ENCODE measurements at places on chromosomes 16 and 17.

DNA sequence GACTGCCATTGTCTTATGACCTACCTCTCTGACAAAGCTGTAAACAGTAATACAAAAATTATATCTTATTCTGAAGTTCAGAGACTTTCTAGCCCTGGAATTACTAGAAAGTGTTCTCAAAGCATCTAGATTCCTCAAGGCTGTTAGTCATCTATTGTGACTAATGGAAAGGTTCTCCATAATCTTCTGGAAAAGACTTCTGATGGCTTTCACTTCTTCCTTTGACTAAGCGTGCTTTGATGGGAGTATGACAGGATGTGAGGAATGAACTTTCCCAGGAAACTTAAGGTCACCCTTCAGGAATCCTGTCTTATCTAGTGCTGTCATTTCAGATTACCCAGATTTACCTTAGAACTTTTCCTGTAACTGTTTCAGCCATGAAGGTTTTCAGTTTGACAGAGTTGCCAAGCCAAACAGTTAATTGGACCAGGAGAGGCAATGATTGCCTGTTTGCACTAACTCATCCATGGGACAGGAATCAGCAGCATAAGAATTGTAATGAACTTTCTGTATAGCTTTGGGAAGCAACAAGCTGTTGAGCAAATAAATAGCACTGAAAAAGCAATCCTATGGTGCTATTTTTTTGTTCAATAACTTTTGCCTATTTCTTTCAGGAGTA is 43.5 kb downstream of the AP2B1 start:
- no peak for DNase-seq

DNA sequence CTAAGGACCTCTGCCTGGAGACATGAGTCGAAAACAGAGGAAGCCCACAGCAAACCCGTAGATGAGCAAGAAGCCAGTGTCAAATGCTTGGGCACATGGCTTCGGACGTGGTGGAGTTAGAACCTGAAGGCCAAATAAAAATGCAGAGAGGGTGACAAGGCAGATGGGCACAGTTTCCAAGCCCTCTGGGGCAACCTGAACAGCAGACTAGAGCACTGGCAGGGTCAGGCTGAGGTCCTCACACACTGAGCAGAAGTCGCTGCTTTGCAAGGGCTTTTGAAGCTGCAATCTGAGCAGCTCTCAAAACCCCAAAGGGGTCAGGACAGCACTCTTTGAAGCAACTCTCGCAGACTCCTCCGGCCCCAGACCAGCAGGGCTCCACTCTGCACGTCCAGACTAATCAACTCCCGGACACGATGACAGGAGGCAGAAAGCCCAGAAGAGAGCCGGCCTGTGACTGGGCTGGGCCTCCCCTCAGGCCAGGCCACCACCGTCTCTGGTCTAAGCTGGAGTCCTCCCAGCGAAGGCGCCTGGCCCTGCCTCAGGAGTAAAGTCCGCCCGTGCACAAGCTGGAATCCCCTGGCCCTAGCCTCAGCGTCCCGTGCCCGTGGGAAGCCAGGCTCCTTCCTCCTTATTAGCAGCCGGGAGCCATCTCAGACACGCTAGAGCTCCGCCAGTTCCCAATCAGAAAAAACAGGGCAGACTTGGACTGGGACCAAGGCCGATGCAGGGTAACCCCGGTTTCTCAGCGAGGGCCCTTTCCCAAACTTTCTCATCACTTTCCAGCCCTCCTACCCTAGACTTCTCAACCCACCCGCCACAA is 924 bp downstream of the SMARCD2 start:
- DNase-seq = peak; percentile 94

DNA sequence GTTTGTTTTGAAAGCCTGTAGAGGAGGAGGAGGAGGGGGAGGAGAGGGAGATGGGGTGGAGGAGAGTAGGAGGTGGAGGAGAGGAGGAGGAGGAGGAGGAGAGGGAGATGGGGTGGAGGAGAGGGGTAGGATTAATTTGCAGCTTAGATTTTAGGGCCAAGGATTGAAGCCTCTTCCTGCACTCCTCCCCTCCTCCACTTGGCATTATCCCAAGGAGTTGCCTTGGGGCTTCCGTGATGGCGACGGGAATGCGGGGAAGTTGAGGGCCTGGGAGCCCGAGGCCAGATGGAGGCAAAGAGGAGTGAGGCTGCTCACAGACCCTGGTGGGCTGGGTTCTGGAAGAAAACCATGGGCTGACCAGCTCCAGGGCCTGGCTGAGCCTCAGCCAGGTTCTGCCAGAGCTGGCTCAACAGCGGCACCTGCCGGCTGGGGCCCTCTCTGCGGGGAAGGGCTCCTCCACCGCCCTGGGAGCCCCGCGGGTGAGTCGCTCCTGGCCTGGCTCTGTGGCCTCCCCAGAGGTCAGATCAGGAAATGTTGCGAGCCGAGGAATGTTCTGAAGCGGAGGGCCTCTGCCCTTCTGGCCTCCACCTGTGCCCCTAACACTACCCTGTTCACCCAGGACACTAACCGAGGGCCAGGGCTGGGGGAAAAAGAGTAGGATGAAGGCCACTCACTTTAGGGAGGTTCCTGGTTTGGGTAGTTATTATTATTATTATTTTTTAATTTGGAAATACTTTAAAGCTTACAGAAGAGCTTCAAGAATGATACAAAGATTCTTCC is 23.9 kb upstream of the FMNL1 start:
- DNase-seq = peak; percentile 89

- no peak for DNase-seq
These were observed 390.1 kb downstream of the ZFHX3 start for GRCh38 chr16:72657791-72658190.

DNA sequence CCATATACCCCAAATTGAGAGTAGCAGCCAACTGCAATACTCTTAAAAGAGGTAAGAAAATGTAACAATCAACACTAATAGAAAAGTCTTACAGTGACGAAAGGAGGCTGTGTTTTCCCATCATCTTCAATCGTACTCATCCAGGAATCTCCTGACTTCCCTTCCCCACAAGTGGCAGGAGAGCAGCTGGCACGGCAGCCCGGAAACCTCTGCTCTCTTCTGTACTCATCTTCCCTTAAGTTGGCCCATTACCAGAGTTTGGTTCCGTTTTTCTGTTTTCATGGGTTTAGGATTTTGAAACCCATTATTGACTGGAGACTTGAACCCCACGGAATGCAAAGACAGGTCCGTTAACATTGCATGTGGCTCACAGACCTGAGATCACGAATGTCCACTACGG is 11.7 kb upstream of the CD300H start:
- DNase-seq = no peak

GRCh38 chr17:77733576-77734296 is 224.8 kb upstream of the TNRC6C start:
- DNase-seq = no peak

DNA sequence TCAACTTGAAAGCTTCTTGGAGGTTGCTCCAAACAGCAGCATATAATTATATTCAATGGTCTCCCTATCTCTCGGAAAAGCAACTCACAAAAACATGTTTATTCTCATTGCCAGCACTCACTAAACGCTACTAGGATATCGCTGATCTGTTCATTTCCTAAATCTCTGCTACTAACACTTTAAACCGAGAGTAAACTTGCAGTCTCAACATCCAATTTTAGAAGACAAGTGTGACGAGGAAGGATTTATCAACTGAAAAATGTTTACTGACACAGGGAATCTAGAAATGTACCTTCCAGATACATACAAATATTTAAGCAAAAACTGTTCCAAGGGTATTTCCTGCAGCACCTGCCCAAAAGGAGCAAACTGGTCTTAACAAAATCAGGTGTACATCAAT is 56.5 kb downstream of the YWHAE start:
- DNase-seq = no peak

DNA sequence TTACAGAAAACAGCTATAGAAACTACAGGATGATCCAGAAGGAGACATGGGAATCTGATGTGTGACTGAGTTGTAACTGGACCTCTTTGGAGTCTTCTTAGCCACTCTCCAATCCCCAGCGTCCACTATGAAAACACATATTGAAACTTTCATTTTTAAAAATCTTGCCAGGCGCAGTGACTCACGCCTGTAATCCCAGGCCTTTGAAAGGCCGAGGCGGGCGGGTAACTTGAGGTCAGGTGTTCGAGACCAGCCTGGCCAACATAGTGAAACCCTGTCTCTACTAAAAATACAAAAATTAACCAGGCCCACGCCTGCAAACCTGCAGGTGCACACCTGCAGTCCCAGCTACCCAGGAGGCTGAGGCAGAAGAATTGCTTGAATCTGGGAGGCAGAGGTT is 53.3 kb downstream of the HIC1 start:
- DNase-seq = no peak

- no peak for DNase-seq
These were observed 8.6 kb upstream of the CDH1 start for GRCh38 chr16:68728523-68728922.

- DNase-seq = peak; percentile 50
These were observed 1.3 kb upstream of the RAB40C start for GRCh38 chr16:588639-588888.

GRCh38 chr17:4808378-4808767 is 1.4 kb downstream of the PLD2 start:
- DNase-seq = no peak

GRCh38 chr17:57396511-57396921 is 140.2 kb downstream of the MSI2 start:
- no peak for DNase-seq

DNA sequence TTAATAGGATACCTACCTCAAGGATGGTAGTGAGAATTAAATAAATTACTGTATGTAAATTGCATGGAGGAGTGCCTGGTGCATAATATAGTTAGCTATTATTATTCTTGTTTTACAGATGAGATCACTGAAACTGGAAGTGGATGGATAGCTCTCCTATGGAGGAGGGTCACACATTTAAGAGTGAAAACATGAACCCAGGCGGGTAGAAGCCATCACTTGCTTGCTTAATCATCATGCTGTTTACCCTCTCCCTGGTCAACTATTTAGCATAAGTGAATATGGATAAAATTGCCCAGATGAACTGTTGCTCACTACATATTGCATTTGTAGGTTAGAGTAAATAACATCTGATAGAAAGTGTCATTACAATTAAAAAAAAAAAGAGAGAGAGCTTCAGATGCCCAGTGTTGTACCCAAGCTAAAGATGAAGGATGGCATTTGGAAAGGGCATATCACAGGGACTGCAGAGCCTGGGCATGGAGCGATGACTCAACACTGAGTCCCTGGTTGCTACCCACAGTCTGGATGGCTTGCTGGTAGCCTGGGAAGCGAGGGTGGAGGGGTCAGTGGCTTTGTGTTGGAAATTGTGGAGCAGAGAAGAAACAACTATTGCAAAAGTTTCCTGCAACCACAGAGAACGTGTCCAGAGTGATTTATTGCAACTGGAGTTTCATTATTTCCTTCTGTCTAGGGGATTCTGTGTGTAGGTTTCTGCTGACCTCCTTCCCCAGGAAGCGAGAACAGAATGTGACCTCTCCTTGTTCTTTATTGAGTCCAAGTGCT is 414.4 kb downstream of the SHISA9 start:
- DNase-seq = no peak

- DNase-seq = peak; percentile 77
These were observed 22.6 kb downstream of the CDRT4 start for GRCh38 chr17:15444805-15445204.

DNA sequence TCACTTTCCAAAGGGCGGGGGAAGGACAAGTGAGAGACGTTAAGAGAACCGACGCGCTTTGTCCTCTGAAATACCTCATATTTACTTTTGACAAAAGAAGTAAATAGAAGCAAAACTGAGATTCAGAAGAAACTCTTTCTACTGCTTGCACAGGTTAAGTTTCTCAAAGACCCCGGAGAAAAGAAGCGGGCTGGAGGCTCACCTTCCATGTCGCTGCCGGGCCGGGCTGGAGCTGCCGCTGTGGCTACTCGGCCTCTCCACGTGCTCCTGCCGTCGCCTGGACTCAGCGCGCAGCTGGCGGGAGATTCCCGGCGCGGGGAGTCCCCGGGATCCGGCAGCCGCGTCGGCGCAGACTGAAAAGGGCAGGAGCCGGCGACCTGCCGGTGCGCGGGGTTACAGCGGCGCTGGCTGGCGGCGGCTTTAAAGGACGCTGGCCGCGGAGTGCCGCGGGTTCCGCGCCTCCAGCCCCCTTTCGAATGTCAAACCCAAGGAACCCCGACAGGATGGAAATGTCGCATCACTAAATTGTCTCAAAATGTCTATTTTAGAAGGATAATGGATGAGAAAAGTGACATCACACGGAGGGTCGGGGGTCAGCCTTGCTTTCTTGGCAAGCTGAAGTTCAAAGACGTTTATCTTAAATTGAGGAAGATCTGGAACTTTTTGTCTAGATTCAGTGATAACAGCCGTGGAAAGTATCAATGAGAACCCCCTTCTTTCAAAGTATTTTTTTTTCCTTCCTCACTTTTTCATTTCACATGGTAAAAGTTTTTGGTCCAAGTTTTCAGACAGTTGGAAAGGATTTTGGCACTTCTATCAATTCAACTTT is at the start of gene IKZF3:
Gene IKZF3, minus strand, starts transcription at position 395 of the 829 bp plus-strand sequence. Its CDS starts 186 bp downstream, at position 209.
- DNase-seq = peak; percentile 32

DNA sequence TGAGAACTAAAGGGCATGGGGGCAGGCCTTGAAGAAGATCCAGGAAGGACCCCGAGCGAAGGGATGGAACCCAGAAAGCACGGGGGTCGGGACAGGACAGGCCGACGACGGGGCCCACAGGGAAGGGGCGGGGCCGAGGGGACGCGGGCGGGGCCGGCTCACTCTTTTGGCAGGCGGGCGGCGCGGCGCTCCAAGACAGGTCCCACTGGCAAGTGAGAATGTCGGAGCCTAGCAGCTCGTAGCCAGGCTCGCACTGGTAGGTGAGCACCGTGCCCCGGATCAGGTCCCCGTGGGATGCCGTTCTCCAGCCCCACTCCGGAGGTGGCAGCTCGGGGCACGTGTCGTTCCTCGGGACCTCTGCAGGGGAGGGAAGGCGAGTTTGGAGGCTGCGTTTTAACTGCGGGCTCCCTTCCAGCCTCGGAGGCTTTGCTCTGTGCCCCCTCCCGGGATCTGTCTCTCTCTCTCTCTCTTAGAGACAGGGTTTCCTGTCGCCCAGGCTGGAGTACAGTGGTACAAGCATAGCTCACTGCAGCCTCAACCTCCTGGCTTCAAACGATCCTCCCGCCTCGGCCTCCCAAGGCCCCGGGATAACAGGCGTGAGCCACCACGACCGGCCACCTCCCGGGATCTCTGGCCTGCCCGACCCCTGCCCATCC is 13.7 kb upstream of the CDIPT start:
- DNase-seq = no peak

GRCh38 chr16:84049403-84050060 is 6.9 kb upstream of the SLC38A8 start:
- DNase-seq = no peak

- DNase-seq = no peak
These were observed 8.9 kb downstream of the SPG7 start for GRCh38 chr16:89517128-89517527.

- no peak for DNase-seq
These were observed 29.6 kb downstream of the NTN1 start for GRCh38 chr17:9050801-9051401.

DNA sequence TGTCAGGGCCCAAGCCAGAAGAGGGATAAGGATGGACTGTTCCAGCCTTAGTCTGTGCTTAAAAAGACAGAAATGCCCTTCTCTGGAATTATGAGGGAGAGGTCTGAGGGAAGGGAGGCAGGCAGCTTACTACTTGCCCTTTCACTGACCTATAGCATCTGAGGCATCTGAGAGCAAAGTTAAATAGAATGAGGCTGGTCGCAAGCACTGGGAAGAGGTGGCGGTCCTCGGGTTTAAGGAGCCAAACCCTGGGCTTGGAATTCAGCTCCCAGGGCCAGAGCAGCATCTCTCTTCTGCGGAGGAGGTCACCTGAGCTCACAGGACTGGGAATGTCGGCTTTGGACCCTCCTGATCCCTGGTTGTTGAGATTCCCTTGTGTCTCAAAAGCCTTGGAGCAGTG is 3.1 kb upstream of the LIMD2 start:
- no peak for DNase-seq

- DNase-seq = no peak
These were observed 2.2 kb upstream of the NUTF2 start for GRCh38 chr16:67844497-67844896.

- DNase-seq = no peak
These were observed 124.5 kb upstream of the CCL2 start for GRCh38 chr17:34130544-34130943.

- DNase-seq = no peak
These were observed 13.1 kb upstream of the HEXD start for GRCh38 chr17:82405051-82405450.
